RCC 7860 (cell line): ENCODE measurements at places on chromosomes 2 and 18.

DNA sequence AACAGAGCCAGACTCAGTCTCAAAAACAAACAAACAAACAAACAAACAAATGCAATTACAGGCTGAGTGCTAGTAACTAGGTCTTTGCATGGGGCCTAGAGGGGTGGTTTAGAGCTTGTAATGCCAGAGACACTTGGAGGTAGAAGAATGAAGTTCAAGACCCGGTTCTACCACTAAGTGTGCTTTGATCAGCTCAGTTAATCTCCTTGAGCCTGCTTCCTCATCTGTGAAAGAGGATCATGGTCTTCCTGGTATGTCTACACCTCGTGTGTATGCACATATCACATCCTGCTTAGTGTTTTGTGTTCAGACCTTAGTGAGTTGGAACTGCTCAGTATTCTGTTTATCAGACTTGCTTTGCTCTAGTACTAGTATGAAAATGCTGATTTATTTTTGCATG, 4.8 kb upstream of the ATP6V1C2 start:
- no peak for DNase-seq

- peak; percentile 51 for DNase-seq
Observed at GRCh38 chr2:175111200-175111657, 56.8 kb downstream of the ATF2 start.

DNA sequence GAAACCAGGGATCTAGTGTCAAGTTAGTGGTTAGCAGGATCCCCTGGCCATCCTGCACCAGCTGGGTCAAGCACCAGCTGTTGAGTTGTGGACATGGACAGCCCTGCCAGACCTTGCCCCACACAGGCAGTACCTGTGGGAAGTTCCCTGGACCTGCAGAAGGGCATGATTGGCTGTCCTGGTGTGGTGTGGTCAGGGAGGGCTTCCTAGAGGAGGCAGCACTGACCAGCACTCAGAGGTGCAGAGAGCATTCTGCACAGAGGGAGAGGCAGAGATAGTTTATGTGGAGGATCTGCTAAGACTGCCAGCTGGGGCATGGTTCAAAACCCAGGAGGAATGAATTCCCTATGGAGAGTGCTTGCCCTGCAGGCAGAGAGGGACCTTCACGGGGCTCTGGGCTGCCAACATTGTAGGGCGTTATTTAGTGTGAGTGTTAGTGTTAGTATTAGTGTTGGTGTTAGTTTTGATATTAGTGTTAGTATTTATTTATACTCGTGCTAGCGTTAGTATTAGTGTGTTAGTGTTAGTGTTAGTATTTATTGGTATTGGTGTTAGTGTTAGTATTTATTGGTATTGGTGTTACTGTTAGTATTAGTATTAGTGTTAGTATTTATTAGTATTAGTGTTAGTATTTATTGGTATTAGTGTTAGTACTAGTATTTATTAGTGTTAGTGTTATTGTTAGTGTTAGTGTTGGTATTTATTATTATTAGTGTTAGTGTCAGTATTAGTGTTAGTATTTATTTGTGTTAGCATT, 31.9 kb downstream of the TWIST2 start:
- no peak for DNase-seq

DNA sequence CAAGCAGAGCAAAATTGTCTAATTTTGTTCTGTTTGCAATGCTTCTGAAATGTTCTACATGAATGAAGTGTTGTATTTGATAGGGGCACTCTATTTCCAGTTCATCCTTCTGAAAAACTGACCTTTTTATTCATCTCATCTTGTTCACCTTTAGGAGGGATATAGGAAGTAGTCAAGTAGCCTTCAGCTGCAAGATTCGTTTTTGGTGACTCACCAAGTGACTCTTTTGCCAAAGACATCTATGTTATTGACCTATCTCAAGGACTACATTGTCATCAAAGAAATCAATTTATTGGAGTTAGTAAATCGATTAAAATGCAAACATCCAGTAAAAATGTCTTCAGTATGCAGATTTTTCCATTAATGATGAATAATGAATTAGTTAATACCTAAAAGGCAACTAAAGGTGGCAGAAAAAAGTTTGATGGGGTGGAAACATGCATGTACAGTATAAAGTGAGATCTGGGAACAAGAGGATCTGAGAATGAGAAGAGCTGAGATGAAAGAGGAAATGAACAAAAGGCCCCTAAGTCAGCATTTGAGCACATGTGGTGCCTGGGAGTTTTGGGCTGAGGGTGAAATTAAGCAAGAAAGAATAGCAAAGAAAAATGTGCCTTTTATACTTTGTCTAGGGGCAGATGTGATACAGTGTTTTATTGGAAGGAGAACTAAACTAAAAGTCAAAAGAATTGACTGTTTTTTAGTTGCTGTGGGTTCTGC, 255.1 kb upstream of the LINC00305 start:
- no peak for DNase-seq

- no peak for DNase-seq
Observed at GRCh38 chr2:67888351-67889005, 174.3 kb downstream of the C1D start.

- DNase-seq = peak; percentile 67
Observed at GRCh38 chr2:120936476-120937334, 201.0 kb downstream of the GLI2 start.

- DNase-seq = no peak
Observed at GRCh38 chr2:100919316-100919715, 82.8 kb upstream of the RPL31 start.

DNA sequence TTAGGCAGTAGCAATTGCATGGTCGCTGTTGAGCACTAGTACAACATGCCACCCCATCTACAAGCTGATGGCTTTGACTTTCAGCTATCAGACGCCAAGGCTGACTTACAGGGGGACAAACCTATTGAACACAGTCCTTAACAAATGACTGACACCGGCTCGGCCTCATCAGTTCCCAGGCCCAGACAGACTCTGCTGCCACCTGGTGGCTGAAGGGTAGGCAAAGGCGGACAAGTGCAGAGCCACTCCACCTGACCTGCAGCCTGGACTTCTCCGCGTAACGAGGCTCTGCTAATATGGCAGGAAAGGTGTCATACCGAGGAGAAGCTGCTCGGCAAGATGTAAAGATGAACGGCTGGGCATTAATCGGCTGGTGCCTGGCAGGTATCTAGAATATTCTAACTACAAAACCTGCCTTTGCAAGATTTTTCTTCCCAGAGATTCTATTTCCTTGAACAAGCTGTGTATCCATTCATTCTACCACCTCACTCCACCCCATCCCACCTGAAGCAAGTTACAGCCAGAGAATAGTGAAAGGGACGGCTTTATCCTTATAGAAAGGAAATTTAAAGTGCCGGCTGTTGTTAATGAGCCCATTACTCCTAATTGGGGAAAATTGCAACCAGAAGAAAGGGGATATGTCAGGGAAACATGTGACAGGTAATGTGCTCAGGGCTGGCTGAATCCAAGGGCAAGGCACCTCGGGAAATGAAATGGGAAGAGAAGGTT, 67.4 kb downstream of the STEAP3 start:
- DNase-seq = peak; percentile 35

DNA sequence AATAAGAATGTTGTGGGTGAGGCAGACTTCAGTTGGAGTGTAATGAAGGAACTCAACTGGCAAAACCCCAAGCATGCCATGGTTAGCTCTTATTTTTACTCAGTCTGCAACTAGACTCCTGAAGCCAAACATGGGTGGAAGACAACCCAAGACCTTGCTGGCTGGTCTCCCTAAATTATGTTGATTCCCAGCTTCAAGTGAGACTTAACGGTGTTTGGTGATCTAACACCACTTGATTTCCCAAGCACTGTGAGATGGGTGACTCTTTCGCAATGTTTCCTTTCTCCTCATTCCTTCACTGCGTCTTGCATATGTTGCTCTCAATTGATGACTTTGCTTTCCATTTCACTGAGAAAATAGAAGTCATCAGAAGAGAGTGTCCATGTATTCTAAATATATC, 693.1 kb downstream of the DCC start:
- DNase-seq = no peak

DNA sequence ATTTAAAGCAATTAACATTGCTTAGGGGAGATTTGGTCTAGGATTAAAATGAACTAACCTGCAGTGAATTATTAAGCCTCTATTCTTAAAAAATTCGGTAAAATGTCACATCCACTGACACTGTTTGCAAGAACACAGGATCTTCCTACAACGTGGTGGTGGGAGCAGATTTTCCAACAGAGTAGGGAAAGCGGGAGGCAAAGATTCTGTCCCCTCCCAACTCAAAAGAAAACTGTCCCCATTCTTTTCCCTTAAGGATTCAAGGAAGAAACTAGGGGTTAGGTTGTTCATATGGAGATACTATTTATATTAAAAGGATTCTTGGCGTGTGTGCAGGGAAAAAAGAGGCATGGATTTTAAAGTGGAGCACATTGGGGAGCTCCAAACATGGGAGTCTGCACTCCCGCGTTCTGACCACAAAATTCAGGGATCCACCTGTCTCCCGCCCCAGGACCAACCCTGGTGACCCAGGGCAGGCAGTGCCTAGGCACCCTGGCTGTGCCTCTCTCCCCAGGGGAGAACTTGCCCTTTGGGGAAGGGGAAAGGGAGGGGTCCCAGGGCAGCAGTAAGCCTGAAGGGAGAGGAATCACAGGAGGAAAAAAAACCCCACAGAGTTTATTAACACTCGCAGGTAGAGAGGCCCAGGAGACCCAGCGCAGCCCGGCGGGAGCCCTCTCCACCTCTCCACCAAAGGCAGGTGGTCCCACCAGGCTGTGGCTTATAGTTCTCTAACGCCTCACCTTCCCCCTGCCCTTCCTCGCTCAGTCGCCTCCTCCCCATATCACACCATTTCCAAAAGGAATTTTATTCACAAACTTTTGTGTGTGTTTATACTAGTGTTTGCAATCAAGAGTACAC, 2.3 kb downstream of the PTGR3 start:
- no peak for DNase-seq

- DNase-seq = no peak
Observed at GRCh38 chr2:9033385-9034168, 30.1 kb upstream of the MBOAT2 start.

- DNase-seq = peak; percentile 32
Observed at GRCh38 chr2:138707392-138708074, 72.7 kb downstream of the NXPH2 start.

GRCh38 chr2:181367906-181368435, 89.2 kb upstream of the ITGA4 start:
- no peak for DNase-seq

GRCh38 chr2:159317392-159318088, 31.0 kb upstream of the WDSUB1 start:
- DNase-seq = peak; percentile 20

- DNase-seq = no peak
Observed at GRCh38 chr18:60649842-60650536, 277.4 kb upstream of the MC4R start.

DNA sequence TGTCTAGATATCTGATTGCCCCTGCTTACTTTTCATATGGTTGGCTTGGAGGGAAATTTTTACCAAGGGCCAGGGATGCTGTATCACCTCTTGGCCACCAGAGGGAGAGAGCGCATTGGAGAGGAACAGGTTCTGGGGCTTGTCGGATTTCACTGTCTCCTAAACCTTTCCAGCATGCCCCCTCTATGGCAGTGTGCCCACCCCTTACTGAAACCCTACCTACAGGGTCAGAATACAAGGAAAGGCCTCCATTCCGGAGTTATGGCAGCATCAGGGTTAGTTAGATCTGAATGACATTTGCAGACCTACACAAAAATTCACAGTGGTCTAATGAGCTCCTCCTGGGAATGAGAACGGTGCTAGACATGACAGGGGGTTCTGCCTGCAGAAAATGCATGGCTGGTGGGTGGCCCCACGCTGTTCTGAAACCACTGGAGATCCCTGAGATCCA, 5.8 kb downstream of the SLC14A2 start:
- no peak for DNase-seq

DNA sequence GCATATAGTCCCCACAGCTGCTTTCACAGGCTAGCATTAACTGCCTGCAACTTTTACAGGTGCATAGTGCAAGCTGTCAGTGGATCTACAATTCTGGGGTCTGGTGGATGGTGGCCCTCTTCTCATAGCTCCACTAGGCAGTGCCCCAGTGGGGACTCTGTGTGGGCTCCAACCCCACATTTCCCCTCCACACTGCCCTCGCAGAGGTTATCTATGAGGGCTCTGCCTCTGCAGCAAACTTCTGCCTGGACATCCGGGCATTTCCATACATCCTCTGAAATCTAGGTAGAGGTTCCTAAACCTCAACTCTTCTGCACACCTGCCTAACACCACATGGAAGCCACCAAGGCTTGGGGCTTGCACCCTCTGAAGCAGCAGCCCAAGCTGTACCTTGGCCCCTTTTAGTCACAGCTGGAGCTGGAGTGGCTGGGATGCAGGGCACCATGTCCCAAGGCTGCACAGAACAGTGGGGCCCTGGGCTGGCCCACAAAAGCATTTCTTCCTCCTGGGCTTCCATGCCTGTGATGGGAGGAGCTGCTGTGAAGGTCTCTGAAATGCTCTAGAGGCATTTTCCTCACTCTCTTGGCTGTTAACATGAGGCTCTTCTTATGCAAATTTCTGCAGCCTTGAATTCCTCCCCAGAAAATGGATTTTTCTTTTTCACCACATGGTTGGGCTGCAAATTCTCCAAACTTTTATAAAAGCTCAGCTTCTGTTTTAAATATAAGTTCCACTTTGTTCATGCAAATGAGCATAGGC, 59.3 kb downstream of the KDM3A start:
- DNase-seq = no peak

GRCh38 chr18:21747764-21748693, 7.4 kb downstream of the MIB1 start:
- no peak for DNase-seq

- DNase-seq = no peak
Observed at GRCh38 chr2:203022751-203023150, 8.1 kb downstream of the NBEAL1 start.

DNA sequence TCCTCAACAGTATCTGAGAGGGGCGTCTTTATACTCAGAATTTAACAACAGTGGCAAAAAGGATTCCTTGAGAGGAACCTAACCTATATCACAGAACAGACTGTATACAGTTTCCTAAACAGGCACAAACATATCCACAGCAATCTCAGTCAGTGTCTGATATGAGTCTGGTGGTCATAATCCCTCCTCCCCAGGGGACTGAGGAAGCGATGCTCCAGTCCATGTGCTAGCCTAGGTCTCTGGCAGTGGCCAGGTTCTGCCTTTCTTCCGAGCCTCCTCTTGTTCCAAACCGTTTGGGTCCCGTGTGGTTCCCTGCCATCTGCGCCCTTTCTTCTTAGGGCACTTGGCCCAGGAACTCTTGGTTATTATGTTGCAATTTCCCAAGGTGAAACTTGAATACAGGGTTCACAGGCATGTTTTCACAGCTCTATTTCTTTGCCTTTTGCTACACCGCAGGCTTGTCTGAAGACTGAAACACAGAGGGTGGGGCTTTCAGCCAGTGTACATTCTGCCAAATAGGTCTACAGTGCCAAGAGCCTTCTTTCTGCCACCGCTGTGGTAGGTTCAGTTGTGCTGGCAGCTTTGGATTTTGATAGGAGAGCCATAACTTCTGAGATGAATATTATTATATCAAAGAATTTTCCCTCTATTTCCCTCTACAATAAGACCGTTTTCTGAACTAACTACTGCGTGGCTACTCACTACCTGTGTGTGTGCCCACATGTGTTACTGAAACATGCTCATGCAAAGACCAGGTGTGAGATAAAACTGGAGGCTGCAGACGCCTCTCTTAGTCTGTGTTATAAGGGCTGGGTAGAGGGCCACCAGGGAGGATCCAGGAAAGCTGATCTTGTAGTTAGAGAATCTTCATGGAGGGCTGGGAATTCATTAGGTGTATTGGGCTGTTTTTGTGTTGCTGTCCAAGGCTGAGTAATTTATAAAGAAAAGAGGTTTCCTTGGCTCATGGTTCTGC, 75.0 kb upstream of the HAAO start:
- DNase-seq = no peak

- no peak for DNase-seq
Observed at GRCh38 chr18:52343138-52343537, 3.1 kb downstream of the DCC start.

GRCh38 chr18:8073167-8073566, 506.1 kb downstream of the PTPRM start:
- no peak for DNase-seq

GRCh38 chr18:77803024-77803423, 553.4 kb downstream of the GALR1 start:
- DNase-seq = no peak
